ENCODE measurements at places on chromosomes 11 and 22.
A peak's percentile ranks its signal among the peaks of the same experiment; 100 is the strongest.

DNA sequence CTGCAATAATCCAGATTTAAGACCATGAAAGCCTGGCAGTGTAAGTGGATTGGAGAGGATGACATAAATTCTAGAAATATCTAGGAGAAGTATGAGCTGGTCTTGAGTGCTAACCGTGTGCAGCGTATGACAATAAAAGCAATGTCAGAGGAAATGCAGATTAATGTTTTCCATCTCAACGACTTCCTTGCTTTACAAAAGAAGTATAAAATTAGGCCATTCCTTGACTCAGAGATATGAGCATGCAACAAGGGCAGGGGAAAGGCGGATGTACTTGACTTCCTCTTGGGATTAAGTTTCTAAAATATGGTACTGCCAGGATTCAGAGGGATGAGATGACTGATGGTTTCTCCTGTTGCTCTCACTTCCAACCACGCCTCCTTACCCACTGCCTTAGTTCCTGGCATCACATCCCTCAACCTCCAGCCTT, 32.3 kb downstream of the ADAMTS15 start:
- DNase-seq: no peak

DNA sequence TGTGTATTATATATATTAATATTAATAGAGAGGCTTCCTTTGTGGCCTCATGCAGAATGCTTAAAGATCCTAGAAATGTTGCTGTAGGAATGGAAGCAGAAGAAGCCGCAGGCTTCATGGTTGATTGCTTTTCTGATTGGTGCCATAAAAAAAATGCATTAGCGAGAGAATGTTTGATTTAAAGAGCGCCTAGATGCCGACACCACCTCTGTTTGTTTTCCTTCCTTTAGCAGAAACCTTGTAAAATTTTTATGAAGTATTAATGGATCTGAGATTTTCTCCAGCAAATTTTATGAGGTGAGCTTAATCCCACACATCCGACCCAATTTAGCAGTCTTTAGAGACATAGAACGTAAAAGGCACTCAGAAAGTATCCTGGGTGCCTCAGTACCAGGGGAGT, 587.5 kb downstream of the NTM start:
- no peak for DNase-seq

DNA sequence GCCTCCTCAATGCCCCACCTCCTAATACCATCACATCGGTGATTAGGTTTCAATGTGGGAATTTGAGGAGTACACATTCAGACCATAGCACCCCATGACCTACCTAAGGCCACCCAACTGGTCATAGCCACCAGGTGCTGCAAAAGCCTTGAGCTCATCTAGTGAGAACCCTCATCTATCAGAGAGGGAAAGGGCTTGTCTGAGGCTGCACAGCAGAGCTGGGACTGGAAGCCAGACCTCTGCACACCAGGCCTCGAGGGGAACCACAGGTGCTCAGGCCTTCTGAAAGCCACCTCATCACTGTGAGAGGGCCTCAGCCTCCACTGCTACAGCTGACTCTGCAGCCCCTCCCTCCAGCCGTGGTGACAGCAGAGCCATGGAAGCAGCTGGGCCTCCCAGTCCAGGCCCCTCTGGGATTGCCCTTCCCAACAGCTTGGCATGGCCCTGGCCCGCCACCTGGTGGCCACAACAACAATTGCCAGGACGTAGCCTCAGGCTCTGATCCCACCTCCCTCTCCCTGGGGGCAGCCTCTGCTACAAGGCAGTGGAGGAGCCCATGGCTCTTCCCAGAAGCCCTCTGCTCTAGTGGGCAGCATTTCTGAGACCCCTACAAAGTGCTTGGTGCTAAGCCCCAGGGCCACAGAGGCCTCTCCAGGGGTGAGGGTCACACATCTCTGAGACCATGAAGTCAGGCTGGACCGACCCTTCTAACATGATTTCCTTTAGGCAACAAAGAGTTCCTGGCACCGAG, 41.0 kb upstream of the PRDM11 start:
- DNase-seq: peak; percentile 85

GRCh38 chr22:36391638-36392037, 3.9 kb upstream of the MYH9 start:
- no peak for DNase-seq

DNA sequence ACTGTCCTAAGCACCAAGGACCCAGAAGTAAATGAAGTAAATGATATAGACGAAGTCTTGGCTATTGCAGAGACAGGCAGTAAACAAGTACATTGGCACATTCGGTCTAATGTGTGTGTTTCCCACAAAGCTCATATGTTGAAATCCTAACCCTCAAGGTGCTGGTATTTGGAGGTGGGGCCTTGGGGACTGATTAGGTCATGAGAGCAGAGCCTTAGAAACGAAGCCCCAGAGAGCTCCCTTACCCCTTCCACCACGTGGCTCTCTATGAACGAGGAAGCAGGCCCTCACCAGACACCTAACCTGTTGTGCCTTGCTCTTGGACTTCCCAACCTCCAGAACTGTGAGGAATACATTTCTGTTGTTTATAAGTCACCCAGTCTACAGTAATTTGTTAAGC, 14.9 kb downstream of the CLMP start:
- DNase-seq: no peak

DNA sequence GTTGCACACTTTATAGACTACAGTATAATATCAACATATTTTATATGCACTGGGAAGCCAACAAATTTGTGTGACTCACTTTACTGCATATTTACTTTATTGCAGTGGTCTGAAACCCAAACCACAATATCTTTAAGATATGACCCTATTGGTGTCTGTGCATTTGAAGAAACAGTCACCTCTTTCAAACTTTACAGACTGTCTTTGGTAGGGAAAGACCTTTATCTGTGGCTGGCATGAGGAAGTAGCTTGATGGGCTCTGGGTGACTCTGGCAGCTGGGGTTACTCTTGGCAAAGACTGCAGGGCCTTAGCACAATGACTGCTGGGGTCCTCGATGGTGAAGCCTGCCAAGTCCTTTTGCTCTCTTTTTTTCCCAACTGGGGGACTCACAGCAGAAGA, 21.3 kb upstream of the ABTB2 start:
- DNase-seq: no peak

DNA sequence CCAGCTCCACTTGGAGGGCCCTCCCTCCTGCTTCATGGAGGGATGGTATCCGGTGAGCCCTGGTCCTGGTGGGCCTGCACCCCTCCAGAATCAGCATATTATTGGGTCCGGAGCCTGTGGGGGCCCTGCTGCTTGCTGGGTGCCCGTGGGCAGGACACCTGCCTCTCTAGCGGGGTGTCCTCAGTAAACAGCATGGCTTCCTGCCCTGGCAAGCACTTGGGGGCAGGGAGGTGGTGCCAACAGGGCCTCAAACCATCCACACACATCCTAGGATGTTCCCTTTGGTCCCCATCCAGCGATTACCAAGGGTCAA, 108.3 kb downstream of the CTTN start:
- DNase-seq: no peak

- no peak for DNase-seq
Observed at GRCh38 chr11:46370253-46370652, 11.2 kb upstream of the MDK start.

GRCh38 chr22:20089977-20090729, 10.1 kb downstream of the DGCR8 start:
- DNase-seq: no peak

DNA sequence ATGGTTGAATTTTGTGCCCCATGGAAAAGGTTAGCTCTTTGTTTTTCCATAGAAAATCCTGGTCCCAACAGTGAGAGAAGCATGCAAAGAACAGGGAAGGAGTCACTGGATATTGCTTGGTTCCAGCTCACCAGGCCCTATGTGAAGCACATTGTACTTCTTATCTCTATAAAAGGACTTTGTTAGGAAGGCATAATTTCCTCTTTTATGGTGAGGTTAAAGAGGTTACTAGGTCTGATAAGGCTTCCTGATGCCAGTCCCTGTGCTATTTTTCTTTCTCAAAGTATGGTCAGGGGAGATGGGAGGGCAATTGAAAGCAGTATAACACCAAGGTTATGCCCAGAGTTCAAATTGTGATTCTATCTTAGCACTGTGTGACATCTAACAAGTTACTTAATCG, 162.6 kb downstream of the KIF18A start:
- no peak for DNase-seq

GRCh38 chr11:27263046-27263445, 100.0 kb downstream of the CCDC34 start:
- no peak for DNase-seq

GRCh38 chr22:46583571-46583970, 36.6 kb upstream of the GRAMD4 start:
- no peak for DNase-seq

DNA sequence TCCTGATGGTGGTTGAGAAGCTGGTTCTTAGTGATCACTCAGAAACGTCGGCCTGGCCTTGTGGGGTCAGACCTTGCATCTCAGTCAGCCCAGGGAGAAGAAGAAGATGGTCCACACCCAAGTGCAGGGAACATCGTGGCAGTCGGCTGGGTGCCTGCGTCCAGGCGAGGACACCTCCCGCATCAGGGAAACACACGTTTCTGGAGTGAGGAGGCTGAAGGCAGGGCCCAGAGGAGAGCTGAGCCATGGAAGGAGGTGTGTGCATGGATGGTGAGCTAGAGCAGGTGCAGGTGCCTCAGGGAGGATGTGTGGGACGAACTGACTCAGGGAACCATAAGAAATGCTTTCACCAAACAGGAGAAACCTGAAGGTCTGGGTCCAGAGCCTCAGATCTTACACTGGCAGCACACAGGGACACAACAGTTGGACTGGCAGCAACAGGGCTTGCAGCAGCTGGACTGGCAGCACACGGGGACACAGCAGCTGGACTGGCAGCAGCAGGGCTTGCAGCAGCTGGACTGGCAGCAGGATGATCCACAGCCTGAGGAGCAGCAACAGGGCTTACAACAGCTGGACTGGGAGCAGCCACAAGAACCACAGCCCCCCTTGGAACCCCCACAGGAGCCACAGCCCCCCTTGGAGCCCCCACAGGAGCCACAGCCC, 632 bp downstream of the KRTAP5-2 start:
- DNase-seq: no peak

DNA sequence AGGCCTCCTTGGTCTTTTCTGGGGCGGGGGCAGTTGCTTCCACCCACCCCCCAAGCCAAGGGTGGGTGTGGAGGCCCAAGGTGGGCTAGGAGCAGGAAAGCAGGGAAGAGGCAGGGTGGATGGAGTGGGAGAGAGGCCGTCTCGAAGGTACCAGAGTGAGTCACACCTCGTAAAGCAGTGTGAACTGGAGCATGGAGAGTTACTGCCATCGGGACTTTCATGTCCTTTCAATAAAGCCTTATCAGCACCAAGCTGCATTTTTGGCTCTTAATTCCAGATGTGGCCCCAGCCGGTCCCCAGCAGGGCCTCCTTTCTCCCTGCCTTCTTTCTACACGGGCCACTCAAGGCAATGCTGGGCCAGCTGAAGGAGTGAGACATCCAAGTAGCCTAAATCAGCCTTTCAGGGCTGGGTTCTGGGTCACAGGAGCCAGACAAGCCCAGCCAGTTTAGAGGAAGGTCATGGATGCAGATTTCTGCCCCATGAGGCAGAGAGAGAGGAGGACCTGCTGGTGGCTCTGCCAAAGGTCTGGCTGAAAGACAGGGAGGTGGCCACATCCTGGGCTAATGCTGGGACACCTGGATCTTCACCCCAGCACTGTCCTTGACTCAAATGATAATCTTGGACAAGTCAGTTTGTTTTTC, 59.0 kb upstream of the CD82 start:
- DNase-seq: no peak

GRCh38 chr22:22752199-22752555, 107.8 kb downstream of the GGTLC2 start:
- peak; percentile 42 for DNase-seq

DNA sequence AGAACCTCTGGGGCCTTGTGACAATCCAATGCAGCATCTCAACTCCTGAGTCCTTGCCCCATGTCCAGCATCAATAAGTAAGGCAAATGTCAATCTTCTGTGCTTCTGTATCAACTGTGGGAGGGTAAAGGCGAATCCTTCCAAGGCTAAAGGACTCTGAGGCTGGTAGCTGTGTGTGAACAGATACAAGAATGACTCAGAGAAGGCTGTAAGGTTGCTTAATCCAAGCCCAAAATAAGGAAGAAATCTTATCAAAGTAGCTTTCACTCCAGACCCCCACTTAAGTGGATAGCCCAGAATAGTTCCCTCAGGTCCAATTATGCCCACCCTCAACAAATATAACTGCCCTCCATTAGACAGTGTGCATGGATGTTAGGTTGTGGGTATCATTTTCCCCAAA, 28.1 kb upstream of the SCGB1A1 start:
- DNase-seq: no peak

DNA sequence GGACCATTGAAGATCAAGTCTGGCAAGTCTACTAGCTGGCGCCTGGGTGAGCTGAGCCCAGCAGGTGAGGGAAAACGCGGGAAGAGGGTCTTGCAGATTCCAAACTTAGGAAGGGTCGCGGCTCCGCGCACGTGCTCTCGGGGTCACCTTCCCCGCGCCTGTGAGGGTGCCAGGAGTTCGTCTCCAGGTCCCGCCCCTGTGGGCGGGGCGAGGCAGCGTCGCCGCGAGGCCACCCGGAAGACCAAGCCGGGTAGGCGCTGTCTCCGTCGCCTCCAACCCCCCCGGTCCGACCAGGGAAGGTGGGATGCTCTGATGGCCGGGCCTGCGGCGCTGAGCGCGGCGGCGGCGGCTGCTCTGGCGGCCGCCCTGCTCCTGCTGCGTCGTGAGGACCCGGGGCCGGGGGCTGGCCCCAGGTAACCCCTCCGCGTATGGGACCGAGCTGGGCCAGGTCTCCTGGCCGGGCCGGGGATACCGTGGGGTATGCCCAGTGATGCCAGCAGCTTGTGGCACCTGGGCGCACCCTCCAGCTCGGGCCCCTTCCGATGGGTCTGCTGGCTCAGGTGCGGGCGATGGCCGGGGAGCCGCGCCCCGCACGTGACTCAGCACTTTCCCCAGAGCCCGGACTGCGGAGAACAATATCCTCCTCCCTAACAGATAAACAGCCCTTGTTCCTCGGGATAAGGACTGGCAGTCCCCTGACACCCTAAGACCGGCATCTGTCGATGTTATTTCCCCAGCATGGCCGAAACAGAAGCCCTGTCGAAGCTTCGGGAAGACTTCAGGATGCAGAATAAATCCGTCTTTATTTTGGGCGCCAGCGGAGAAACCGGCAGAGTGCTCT, at the start of gene HTATIP2:
HTATIP2 (plus strand) TSS at position 215 of the 841 bp plus-strand sequence; CDS start at position 739, 524 bp downstream.
- DNase-seq: no peak

DNA sequence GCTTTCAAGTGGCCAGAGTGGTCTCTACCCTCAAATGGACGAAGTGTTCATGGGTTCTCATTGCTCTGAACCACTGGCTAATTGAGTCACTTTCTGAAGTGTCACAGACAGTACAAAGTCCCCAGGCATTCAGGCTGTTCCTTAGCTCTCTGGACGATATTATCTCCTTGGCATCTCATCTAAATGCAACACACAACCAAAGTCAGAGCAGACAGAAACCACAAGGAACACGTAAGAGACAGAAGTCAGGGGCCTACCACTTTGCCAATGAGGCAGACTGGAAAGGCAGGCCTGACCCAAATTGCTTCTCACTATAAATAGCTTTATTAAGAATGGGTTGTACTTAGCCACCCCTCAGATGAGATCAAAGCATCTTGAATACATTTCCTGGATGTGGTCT, 29.0 kb upstream of the LDLRAD3 start:
- no peak for DNase-seq

Measured in vagina (tissue), 2 donors.